CD4-positive, alpha-beta T cell treated with Interferon alpha-2 for 1 hour (primary cell): ENCODE measurements at places on chromosomes 6 and 20.

DNA sequence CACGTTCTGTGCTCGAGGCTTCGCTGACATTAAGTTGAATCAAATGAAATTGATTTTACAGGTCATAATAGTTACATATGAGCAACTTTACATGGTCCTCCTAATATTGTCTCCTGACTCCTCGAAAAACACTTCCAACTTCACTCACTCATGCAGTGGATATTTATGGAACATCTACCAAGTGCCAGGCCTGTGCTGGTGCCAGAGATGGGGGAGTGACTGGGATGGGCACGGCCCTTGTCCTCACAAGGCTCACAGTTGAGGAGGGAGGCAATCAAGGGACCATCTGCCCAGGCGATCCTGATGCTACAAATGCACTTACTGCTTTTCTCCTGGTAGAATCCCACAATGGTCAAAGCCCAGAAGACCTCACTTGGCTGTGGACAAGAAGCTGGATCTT is 426.4 kb downstream of the PREX1 start:
- DNase-seq: no peak

GRCh38 chr6:96394727-96395126 is 126.9 kb upstream of the UFL1 start:
- no peak for DNase-seq

GRCh38 chr20:7912551-7912950 is 27.7 kb downstream of the HAO1 start:
- no peak for DNase-seq

- no peak for DNase-seq
These were observed 155.8 kb downstream of the EYA4 start for GRCh38 chr6:133396984-133397348.

DNA sequence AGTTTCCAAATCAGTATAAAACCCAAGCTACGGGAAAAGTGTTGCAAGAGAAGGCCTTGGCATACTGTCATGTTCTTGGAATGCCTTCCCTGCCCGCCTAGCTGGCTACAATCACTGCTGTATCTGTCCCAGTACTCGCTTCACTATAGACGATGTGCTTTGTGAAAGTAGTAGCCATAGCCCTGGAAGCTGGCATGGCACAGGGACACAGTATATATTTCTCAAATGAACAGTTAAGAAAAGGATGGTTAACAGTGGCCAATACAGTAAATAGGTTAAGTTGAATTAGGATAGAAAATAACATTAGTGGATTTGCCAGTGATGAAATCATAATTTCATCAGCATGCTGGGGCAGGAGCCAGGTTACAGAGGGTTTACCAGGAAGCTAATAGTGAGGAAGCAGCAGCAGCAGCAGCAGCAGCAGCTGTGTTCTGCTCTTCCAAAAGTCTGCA is 499.3 kb downstream of the CDKAL1 start:
- DNase-seq: no peak

GRCh38 chr6:63516186-63516944 is 55.9 kb upstream of the LOC128125822 start:
- no peak for DNase-seq

GRCh38 chr6:6469074-6469473 is 119.4 kb upstream of the LY86 start:
- peak; percentile 11 for DNase-seq

GRCh38 chr20:34532756-34533155 is 16.5 kb downstream of the DYNLRB1 start:
- DNase-seq: no peak

GRCh38 chr20:32359633-32360332 is 1.7 kb downstream of the ASXL1 start:
- DNase-seq: peak; percentile 36

DNA sequence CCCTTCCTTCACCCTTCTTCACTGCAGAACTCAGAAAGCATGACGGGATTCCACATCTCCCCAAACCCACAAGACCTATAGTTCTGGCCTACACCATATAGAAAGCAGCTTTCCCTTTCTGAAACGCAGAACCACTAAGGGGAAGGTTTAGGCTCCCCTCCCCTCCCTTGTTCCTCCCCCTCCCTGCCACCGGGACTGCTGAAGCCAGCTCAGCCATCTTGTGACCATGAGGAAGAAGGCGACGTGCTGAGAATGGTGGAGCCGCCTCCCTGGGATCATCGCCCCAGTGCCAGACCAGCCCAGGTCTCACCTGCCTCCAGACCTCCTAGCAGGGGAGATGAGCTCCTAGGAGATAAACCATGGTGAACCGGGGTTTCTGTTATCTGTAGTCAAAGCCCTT is 19.6 kb downstream of the SERPINB6 start:
- peak; percentile 57 for DNase-seq

- no peak for DNase-seq
These were observed 16.8 kb upstream of the KCNK16 start for GRCh38 chr6:39339096-39339867.

DNA sequence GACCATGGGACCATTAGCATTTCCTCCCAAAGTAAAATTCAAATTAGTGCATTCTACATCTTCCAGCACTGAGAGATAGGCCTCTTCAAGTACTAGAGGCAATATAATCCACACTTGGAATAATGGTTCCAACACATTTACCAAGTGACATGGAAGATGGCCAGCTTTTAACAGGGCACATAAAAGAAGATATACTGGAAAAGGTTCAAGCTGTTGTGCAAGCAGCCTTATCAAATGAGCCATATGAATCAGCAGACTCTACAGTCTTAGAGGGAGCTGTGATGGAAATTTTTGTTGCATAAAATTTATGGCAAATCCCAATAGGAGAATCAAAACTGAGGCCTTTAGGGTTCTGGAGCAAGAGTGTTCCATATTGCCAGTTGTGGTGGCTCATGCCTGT is 526.6 kb upstream of the IRAK1BP1 start:
- no peak for DNase-seq

DNA sequence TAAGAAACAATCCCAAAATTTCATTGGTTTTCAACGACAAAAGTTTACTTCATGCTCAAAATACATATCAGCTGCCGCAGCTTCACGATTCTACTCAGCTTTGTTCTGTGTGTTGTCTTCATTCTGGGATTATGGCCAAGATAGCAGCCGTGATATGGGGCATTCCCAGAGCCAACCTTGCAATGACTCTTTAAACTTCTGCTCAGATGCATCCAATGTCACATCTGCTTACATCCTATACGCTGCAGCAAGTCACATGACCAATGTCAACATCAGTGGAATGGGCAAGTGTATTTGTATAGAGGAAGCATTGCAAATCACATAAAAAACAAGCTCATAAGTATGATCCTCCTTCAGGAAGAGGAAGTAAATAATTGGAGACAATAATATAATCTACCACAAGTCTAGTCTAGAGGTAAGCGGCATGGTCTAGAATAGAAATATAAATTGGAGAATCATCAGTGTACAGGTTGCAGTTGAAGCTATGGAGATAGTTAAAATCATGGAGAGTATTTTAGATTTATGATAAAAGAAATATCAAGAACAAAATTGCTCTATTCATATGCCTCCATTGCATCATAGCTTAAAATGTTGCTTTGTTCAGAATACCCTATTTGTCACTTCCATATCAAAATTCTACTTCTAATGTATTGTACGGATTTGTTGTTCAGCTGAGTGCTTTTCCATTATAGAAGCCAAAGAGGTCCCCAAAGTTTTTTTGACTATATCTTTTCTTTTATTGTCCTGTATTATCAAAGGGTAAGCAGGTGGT is 7.2 kb upstream of the C6orf141 start:
- DNase-seq: no peak

DNA sequence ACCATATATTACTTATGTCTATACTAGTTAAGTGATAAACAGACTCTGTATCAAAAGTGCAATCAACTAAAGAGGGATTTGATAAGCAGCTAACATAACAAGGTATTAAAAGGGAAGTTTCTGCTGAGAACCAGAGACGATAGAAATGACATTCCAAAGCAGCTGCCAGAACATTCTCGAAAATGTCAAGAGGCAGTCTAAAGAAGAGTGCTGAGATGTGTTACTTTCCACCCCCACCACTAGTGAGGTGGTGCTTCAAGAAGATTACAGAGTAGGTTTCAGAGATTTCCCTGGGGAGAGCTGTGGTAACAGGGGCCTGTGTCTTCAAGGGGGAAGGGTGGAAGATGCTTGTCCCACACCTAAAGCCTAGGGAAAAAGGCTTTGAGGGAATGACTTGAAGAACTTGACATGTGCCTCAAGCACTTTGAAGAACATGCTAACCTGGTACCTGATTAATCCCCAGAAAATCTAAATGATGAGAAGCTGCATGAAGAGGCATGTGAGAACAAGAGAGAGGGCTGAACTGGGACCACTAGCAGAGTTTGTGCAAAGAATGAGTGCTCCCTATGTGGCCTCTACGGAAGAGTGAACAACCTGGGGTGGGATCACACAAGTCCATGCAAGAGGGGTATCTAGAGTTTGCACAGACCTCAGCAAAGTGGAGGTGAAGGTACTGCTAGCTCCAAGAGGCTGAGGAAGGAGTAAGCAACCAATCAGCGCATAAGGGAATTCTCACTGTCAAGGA is 5.0 kb downstream of the FAM184A start:
- DNase-seq: no peak

DNA sequence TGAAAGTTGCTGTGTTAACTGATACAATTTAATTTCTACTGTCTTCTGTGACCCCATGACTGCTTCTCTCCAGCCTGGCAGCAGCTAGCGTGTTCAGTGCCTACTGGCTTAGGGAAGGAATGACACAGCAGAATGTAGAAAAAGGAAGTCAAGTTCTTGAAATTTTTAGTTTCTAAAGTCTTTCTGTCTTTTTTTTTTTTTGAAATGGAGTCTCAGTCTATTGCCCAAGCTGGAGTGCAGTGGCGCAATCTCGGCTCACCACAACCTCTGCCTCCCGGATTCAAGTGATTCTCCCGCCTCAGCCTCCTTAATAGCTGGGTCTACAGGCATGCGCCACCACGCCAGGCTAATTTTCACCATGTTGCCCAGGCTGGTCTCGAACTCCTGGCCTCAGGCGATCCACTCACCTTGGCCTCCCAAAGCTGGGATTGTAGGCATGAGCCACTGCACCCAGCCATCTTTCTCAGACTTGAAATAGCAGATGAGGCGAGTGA is 39.3 kb downstream of the PCNA start:
- DNase-seq: peak; percentile 71
